NCI-H2171 (cell line): ENCODE measurements at places on chromosomes 2 and 18.

DNA sequence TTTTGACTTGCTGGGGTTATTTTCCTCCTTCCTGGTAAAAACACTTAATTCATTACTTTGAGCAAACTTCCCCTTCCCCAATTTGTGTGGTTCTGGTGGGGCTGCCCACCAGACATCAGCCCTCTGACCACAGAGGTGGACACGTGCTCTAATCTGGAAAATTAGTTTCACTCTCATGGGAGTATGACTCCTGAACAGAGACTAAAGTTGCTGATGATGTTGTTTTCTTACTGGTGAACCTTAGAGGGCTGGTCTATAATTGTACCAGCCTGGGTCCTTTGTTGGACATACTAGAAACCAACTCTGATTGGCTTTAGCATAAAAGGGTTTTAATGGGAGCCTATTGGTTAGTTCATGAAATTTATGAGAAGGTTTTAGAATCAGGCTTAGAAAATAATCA, 54.1 kb upstream of the ACYP2 start:
- DNase-seq: no peak

GRCh38 chr2:109675666-109676345, 61.6 kb downstream of the SOWAHC start:
- DNase-seq: no peak

DNA sequence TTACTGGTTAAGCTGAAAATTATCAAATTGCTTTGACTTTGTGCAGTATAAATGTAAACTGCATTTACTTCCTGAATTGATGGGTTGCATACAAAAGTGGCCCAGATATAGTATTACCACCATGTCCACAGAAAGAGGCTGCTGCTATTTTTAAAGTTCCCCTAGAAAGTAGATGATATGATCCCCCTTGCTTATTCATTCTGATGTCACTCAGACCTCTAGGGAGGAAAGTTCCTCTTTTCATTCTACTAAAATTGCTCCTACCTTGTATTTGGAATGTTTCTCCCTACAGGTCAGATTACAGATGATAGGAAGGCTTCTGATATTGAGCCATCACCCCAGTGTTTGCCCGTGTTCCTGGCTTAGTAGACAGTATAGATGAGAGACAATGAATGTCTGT, 247.6 kb upstream of the TNP1 start:
- no peak for DNase-seq

GRCh38 chr18:79553696-79554095, 125.9 kb upstream of the CTDP1 start:
- DNase-seq: no peak

DNA sequence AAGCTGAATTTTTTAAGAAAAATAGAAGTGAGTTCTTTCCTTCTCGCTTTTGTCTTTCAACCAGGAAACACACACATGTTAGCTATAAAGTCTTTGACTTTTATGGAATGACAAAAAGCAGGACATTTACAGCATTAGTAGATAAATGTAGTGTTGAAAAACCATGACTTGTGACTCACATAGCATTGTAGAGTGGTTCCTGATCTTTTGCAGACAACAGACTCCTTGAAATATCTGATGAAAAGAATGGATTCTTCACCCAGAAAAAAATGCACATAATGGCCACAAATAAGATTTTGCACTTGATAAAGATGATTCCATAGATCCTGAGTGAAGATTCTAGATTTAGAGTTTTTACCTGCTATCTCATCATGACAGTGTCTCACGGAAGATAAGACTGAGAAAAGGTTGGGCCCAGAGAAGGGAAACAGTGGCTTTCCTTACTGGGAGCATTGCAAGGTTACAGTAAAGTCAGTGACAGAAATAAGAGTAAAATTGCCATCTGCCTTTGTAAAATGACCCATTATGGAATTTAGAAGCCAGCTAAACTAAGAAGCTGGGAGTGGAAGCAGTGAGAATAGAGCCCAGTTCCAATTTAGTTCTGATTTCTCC, 14.0 kb downstream of the SMARCAL1 start:
- DNase-seq: no peak

- DNase-seq: no peak
Observed at GRCh38 chr2:189709501-189710221, 35.2 kb downstream of the ANKAR start.

DNA sequence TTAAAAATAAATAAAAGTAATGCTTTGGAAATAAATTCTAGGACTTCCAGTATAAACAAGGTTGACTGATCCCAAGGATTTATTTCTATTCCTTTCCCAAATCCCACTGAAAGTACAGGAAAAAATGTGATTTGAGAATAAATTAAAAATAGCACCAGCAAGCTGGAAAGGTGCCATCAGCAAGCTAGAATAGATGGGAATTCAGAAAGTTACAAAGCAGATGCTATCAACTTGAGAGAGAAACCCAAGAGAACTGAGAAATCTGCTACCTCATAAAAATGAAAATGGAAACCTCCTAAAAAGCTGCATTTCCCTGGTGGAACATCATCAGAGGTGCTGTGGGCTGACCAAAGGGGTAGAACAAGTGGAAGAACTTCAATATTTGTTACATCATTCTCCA, 148.6 kb upstream of the KCNJ3 start:
- peak; percentile 5 for DNase-seq

DNA sequence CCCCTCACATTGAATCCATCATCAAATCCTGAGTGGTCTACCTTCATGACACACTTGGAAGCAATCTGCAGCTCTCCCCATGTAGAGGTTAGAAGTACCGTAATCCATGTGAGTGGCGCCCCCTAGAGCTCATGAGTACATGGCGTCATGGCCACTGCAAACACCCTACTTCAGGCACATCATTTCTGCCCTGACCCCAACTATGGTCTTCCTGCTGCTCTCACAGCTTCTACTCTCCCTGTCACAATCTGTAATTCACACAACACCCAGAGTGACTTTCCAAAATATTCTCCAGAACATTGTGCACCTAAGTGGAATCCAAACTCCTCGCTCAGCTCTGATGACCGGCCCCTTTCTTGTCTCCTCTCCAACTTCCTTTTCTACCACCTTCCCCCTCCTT, 141.9 kb downstream of the ANKRD44 start:
- no peak for DNase-seq

DNA sequence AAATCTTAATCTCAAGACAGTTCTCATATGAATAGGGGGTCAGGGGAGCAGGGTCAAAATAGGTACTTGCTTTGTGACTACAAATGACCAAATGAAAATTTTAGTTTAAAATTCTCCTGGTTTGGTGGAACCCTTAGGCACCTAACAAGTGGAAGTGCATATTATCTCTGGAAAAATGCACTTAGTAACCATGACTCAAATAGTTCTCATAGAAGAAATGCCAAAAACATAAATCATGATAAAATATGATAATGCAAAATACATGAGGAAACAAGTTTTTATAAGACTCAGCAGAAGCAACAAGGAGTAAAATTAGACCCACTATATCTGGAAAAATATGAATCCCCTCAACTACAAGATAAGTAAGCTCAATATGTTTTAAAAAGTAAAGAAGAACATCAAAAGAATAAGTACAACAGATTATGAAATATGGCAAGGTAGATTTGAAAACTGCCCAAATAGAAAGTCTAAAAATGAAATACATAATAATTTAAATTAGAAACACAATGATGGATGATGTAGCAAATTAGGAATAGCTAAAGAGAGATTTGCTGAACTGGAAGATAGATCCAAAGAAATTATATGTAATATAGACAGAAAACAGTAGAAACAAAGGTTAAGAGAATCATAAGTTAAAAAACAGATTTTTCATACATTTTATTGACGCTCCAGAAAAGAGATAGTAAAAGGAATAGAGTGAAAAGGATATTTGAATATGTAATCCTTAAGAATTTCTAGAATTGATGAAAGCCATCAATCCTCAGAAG, 308.3 kb downstream of the SETBP1 start:
- DNase-seq: no peak

DNA sequence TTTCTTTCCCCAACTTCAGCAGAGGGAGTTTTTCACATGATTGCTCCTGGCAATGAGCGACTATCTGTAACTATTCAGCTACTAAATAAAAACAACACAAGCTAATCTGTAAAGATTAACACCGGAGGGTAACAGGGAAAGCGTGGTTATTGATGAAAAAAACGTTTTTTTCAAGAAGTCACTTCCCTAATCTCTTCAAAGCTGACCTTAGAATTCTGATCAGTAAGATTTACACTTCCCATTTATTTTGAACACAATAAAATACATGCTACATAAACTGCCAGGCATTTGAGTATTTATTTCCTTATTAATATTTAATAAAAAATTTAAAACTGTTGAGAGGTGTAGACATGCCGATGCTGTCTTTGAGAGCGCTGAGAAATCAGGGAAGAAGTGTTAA, 207.4 kb upstream of the HDAC4 start:
- DNase-seq: no peak

DNA sequence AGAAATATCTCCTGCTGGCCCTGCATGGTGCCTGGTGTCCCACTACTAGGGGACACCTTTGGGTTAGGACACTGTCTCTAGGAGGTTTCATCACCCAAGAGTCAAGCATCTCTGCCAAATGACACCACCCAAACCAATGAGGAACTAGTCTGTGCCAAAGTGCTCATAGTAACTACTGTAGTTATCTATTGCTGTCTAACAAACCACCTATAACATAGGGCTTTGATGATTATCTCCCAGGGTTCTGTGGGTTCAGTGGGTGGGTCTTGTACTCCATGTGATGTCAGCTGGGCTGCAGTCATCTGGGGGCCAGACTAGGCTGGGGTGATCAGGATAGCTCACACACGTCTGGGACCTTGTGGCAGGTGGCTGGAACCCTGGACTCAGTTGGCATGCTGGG, 59.8 kb downstream of the EPAS1 start:
- DNase-seq: no peak

DNA sequence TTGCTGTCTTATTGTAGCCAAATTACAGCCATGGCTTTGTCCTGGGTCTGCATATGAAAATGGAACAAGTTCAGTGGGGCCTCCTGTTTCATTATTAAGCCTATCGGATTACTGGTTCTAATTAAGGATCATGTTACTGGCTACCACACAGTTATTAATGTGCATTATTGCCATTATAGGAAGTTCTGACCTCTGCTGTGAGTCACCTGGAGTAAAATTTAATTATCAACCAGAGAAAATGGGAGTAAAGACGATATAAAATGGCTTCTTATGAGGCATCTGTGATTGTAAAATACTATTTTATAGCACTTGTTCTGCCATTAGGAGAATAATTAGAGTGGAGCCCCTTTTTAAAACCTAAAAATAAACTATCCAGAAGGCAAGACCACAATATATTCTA, 143.3 kb upstream of the ITGB6 start:
- no peak for DNase-seq

DNA sequence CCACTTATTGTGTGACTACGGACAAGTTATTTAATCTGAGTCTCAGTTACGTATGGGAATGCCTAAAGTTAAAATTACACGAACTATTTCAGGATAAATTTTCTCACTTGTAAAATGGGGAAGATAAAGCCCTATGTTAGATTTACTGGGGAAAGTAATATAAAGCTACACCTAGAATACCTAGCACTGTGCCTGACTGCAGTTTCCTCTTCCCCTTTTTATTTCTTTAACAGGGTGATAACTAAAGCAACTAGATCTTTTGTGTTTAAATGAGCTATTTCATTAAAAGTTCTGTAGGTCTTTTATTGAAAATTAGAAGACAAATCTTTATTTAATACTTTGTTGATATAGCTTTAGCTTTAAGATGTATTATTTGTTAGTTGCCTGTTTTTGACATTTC, 5.0 kb downstream of the B3GNT2 start:
- no peak for DNase-seq

- DNase-seq: no peak
Observed at GRCh38 chr2:238894950-238895298, 47.0 kb downstream of the TWIST2 start.

GRCh38 chr18:34976899-34977837, 64.0 kb upstream of the MAPRE2 start:
- DNase-seq: peak; percentile 76

DNA sequence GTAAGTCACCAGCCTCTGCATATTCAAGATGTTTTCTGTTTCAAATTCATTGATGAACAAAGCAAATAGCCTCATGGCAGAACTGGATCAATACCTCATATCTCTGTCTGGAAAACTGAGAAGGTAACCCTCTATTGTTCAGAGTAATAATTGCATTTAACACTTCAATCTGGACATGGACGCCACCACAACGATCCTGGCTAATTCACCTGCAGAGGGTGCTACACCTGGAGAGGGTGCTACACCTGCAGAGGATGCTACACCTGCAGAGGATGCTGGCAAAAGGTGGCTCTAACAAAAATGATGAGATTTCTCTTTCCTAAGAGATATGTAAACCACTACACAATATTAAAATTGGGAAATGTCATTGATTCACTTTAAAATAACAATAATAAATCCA, 183.1 kb upstream of the HNRNPA3 start:
- DNase-seq: no peak

- peak; percentile 74 for DNase-seq
Observed at GRCh38 chr2:195318440-195319111, 338.4 kb upstream of the SLC39A10 start.

GRCh38 chr2:42047488-42048298, at the start of gene PKDCC:
TSS of gene PKDCC (plus strand) at chr2:42048021. CDS start at chr2:42048200, 179 bp downstream.
- peak; percentile 9 for DNase-seq

- no peak for DNase-seq
Observed at GRCh38 chr18:24935896-24936295, 416.1 kb downstream of the ZNF521 start.

DNA sequence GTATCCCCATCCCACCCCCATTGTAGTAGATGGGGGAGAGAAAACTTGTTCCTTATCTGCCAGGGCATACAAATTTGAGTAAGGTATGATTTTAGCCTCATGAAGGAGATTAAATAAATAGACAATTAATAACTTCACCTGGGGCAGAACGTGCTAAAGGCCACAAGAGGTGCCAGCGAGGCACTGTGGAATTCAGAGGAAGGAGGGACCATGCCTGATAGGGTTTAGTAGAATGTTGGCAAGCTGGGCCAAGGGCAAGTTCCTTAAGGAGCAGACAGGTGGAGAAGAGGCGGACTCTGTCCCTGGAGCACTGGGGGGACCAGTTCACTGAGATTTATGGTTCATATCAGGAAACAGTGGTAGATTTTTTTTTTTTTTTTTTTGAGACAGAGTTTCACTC, 22.5 kb downstream of the STAMBP start:
- DNase-seq: peak; percentile 2

DNA sequence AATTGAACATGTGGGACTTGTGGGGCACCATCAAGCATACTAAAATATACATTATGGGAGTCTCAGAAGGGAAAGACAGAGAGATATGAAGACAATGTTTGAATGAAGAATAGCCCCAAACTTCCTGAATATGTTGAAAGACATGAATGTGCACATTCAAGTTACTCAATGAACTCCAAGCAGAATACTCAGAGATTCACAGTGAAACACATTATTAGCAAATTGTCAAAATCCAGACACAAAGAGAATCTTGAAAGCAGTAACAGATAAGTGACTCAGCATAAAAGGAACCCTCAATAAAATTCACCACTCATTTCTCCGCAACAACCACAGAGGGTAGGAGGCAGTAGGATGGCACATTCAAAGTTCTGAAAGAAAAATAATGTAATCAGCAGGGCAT, 8.8 kb downstream of the C2orf92 start:
- DNase-seq: no peak

DNA sequence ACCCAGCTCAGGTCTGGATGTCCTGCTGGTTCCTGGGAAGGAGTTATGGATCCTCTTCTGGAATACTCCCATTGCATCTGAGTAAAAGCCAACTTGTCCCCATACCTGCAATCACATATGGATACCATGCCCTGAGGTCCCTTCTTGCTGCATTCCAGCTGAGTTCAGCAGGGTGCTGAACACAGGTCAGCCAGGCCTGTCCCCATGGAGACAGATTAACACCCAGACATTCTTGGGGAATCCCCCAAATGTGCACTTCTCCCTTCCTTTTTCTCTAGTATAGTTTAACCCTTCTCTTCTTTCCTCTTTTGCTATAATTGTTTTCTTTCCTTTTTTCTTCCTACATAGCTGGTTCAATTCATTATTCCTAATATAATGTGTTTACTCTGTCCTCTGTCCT, 799.6 kb upstream of the HS6ST1 start:
- DNase-seq: no peak
